ENCODE measurements at places on chromosomes 7 and 10.

GRCh38 chr7:27156508-27156898, at the start of gene HOXA7:
TSS of gene HOXA7 (minus strand) at chr7:27156675. CDS start at chr7:27156545, 130 bp downstream.
- no peak for DNase-seq

- DNase-seq: peak; percentile 52
These were observed 163.8 kb downstream of the ELMO1 start for GRCh38 chr7:37284805-37285231.

DNA sequence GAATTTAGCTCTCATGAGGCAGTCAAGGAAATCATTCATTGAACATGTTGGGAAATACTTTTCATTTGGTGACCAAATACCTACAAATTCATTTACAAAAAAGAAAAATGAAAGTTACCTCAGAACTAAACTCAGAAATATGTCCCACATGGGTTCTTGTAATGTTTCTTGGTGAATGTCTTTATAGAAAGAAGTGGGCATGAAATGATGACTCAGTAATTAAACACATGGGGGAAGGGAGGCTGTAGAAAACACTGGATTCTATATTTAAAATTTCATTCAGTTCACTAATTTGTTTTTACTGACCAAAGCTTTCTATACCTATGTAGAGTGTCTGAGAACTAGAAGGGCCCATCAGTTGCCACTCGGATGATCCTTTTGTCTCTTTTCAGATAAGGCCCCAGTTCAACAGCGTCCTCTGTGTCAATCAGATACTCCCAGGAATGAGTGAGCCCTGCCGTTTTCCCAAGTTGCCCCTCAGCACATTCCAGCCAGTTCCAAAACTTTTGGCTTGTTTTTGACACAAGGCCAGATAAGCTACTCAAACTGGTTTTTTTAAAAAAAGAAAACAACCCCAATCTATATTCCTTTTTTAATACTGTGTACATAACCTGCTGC, 49.3 kb upstream of the AGBL3 start:
- no peak for DNase-seq

DNA sequence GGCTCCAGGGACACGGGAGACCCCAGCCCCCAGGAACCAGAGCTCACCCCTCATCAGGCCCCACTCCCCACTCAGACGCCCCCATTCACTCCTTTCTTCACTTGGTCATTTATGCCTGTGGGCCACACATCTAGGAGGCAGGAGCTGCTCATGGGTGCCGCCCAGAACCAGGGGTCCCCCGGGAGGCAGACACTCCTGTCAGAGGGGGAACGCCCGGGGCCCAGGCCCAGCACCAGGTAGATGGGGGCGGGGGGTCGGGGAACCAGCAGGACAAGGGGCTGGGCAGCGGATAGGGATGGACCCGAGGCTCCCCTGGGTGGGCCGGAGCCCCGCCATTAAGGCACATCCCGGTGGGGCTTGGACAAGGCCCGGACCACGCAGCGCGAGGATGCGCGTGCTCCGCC, 11.8 kb downstream of the CALY start:
- DNase-seq: no peak

- no peak for DNase-seq
These were observed 31.9 kb upstream of the GUSB start for GRCh38 chr7:66013938-66014337.

DNA sequence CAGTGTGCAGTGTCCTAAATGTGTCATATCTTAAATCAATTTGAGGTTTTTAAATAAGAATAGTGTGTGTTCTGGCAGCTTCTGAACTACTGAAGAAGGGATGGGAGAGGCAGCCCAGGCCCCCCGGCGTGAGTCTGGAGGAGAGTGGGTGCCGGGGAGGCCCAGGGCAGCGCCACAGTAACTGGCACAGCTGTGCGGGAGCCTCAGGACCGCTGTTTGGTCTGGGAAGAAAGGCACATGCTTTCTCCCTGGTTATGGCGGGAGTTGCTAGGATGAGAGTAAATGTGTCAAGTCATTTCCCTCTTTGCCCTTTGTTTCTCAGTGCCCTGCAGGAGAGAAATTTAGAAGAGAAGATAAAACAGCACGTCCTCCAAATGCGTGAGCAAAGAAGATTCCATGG, 31.9 kb upstream of the PWWP2B start:
- DNase-seq: no peak

DNA sequence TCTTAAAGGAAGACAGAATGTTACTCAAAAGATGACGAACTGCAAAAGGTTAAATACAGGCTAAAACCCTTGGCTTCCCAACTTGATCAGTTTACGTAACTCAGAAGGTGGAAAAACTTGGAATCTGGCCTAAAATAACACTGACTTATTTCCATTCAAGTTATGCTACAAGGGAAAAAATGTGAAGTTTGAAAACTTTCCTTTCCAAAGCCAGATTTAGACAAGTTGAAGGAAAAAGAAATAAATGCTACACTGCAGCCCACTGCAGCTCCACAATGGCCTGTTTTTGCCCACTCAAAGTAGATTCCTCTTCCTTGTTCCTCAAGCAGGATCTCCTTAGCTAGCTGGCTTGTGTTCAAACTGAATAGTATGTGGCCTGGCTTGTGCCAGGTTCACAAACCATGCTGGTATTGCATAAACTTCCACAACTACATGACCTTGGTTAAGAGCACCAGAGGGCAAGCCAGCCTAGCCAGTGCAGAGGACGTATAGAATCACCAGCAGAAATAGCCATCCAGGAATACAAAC, 166.2 kb downstream of the CPEB3 start:
- no peak for DNase-seq

DNA sequence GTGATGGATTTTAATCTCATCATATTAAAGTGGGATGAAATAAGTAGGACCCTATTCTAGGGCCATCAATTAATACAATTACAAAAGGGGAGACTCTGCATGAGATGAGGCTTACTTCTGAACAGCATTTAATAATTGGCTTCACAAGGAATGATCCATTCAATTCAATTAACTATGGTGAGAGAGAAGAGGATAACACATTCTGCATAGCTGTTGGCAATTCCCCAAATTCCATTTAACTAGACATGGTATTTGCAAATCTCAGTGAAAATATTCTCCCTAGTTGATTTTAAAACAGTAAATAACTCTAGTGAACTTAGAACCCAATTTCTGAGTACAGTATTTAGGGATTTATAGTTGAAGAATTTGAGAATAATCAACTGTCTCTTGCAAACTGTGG, 145.3 kb downstream of the NOC3L start:
- no peak for DNase-seq

- DNase-seq: no peak
These were observed 160.7 kb downstream of the NXPH1 start for GRCh38 chr7:8594115-8594514.

GRCh38 chr10:118977022-118977599, 52.4 kb upstream of the NANOS1 start:
- DNase-seq: no peak

DNA sequence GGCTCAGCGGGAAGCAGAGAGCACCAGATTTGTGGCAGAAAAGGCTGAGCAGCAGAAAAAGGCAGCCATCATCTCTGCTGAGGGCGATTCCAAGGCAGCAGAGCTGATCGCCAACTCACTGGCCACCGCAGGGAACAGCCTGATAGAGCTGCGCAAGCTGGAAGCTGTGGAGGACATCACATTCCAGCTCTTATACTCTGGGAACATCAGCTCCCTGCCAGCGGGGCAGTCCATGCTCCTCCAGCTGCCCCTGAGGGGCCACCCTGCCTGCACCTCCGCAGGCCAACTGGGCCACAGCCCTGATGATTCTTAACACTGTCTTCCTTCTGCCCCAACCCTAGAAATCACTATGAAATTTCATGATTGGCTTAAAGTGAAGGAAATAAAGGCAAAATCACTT, 18.6 kb downstream of the CWF19L1 start:
- no peak for DNase-seq

DNA sequence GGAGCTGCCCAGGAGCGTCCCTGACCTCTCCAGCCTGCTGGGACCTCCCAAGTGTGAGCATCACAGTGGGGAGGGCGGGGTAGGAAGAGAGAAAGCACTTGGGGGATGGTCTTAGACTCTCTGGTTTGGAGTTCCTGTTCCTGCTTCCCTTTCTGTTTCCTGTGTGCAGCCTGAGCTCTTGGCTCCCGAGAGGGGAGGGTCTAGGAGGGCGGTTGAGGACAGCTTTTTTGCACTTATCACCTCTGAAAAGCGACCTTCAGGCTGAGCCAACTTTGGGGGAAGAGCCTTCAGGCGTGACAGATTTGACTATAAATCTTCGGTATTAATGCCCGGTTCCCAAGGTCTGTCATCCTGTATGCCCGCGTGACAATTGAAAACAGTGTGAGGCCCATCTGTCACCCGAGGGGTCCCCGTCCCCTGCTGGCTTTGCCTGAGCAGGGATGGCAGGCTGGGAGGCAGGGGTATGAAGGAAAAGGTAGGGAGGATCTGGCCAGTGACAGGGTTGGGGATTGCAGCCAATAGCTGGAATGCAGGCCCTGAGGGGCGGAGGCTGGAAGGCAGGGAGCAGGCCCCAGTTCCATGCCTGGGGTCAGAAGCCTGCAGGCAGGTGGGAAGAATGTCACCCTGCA, 78.6 kb downstream of the CDH23 start:
- no peak for DNase-seq

DNA sequence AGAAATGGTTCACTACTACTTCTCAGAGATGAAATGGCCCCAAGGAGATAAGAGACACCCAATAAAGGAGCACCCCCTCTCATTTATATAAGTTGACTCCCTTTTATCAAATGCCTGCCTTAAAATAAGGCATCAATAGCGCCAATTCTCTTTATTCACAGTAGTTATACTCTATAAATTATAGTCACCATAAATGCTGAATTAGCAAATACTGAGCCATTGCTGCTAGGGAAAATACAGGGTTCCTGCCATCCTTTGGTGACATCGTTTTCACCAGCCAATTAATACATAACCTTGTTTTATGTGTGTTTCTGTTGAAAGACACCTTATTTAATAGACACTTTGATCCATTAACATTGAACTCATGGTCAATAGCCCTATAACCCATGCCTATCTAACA, 28.6 kb downstream of the DCLRE1C start:
- no peak for DNase-seq

DNA sequence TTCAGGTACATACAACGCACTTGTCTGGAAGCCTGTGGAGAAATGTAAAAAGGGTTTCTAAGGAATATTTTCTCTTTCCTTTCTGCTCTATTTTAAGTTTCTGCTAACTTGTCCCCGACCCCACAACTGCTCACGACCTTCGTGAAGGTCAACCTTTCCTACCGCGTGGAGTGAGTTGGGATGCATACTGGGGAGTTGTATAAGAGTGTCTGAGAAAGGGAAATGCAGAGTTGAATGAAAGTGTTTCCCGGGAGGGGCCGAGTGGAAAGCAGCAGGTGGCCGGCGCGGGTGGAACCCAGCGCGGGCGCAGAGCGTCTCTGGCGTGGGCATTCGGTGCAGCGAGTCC, 17.9 kb upstream of the ACBD5 start:
- no peak for DNase-seq

DNA sequence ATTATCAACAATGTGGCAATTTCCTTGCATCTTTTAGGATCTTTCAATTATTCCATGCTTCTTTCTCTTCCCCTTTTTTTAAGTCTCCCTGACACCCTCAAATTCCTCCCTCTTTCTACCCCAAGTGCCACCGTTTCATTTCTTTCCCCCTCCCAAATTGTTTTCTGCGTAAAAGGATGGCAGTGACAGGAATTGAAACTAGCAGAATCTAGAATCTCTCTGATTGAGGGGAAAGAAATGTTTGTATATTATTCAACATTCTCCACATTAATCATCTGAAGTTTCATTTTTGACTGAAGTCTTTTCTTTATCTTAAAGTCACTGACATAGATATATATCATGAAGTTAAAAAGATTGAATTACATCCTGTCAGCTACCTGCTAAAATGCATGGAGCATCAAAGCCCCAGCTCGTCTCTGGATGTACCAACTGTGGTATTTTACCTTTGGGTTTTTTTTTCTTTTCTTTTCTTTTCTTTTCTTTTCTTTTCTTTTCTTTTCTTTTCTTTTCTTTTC, 633.5 kb downstream of the SORCS3 start:
- no peak for DNase-seq

GRCh38 chr10:68086011-68086410, 10.9 kb upstream of the HERC4 start:
- DNase-seq: no peak

GRCh38 chr10:68576118-68576517, 16.0 kb downstream of the TET1 start:
- no peak for DNase-seq

DNA sequence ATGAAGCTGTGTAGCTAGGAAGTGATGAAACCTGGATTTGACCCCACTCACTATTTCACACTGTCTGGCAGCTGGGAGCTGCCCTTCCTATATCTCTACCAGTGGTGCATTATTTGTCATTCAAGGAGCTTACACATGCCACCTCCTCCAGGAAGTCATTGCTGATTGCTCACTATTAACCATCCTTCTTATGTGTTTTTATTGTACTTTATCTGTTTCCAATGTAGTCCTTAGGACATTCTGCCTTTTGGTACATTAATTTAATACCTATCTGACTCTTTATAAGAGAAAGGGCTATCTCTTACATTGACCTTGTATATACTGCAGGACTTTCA, 31.0 kb downstream of the HHEX start:
- DNase-seq: no peak

DNA sequence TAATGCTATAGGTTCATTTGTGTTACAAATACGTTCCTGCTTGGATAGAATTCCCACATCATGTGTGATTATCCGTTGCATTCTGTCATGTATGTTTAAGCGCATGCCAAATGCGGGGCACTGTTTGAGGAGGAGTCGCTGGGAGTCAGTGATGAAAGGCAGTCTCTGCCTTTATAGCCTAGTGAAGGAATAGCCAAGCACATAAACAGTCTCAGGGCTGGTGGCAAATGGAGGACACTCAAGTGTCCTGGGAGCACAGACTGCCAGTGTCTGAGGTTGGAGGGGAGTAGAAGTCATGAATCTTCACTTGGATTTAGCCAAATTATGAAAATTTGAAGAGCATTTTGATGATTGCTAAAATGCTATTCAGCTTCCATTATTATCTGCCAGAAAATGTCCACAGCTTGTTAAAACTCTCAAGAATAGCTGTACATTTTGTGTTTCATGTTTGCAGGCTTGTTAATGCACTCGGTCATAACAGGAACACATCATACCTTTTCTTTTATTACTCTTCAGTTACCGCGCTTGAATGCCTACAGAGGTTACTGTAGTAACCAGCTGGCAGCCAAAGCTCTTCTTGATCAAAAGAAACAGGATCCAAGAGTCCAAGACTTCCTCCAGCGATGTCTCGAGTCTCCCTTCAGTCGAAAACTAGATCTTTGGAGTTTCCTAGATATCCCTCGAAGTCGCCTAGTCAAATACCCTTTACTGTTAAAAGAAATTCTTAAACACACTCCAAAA, 41.6 kb downstream of the NET1 start:
- DNase-seq: no peak

DNA sequence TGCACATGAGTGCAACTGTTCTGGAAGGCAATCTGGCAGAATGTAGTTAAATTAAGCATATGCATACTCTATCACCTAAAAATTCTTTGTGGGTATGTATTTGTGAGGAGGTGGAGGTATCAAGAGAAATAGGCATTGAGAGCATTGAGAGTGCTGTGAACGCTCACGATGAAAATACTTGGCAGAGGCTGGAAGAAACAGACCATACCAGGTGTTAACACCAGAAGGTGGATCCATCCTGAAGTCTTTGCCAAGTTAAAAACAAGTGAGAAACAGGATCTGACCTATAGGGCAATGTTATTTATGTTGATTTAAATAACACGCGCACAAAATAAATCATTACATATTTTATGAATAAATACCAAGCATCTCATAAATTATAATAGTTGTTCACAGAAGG, 311.6 kb downstream of the PCLO start:
- DNase-seq: no peak

Data from CD8-positive, alpha-beta T cell (primary cell).